ENCODE measurements at places on chromosomes 3 and 15.
A peak's percentile ranks its signal among the peaks of the same experiment; 100 is the strongest.

DNA sequence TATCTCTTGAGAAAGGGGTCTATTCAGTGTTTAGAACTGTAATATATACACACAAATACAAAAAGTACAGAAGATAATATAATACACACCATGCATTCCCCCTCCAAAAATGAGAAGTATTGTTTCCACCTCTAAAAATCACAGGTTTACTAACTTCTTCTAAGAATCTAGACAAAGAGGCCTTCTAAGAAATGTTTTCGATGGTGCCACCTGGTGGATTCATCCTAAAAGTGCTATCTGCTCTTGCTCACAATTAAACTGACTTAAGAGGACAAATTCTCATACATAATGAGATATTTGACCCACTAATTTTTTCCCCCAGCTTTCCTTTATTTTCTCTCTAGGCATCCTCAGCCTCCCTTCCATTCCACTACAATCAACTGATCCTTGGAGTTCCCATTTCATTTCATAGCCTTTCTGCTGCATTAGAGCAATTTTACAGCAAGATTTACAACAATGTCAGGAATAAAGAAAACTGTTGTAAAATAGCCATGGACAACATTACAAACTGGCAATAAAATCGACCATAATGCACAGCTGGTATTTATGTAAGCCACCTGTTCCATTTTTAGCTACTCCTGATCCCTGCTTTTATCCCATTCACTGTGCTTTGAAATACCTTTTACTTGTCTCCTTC lies 124.6 kb downstream of the ARRDC4 start:
- DNase-seq = peak; percentile 46

DNA sequence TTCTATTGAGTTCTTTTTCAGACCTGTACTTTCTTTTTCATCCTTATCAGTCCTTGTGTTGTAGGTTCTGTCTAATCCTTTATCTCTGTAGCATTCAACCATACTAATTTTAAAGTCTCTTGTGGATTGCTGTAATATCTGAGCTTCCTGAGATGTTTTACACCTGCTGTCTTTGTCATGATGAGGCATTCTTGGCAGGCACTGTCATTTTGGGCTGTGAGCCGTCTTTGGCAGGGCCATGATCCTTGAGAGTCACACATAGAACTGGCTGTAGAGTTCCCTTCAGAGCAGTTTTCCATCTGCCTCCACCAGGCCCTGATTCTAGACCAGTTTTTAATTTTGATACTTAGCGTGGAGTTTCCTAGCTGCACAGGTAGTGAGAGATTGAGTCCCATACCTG lies 6.7 kb downstream of the EFCC1 start:
- no peak for DNase-seq

DNA sequence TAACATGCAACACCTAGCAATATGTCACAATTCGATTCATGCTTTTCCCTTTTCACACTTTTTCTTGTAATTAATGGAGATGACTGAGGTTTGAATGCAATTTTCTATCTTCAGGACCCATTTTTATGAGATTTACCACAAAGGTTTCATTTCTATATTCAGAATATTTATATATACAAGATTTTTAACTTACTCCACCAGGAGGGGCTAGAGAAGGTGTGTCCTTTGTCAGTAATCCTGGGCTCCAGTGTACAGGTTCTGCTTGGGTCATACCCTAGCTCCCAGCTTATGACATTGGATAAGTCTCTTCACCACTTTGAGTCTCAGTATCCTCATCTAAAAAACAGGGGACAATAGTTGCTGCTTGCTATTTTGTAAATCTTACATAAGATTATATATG lies 95.7 kb upstream of the SLC24A5 start:
- no peak for DNase-seq

- DNase-seq = no peak
Observed at GRCh38 chr15:40949756-40950207, 3.5 kb upstream of the CHAC1 start.

DNA sequence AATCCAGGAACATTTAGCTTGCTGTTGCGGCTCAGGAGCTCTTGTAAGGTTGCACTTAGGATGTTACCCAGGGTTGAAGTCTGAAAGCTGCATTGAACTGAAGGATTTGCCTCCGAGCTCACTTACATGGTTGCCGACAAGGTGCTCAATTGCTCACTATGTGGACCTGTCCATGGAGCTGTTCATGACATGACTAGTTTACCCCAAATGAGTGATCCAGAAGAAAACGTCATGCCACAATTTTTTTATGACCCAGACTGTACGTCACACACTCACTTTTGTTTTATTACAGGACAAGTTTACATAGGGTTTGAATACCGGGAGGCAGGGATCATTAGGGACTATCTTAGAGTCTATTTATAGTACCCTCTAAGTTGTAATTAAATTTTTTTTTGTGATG lies 21.0 kb upstream of the CLDN11 start:
- DNase-seq = no peak

Measured in kidney glomerular epithelial cell (primary cell).